Colonic mucosa (tissue), 4 donors: ENCODE measurements at places on chromosomes 3 and 15. TPM values are rescaled to one million over a fixed set of nuclear protein-coding genes. Genes with fewer than 3 reads are reported as not detected.

GRCh38 chr3:123816673-123817207 lies 67.4 kb downstream of the MYLK start:
- DNase-seq, result no peak

GRCh38 chr3:89002191-89002590 lies 105.2 kb upstream of the EPHA3 start:
- DNase-seq, result no peak

DNA sequence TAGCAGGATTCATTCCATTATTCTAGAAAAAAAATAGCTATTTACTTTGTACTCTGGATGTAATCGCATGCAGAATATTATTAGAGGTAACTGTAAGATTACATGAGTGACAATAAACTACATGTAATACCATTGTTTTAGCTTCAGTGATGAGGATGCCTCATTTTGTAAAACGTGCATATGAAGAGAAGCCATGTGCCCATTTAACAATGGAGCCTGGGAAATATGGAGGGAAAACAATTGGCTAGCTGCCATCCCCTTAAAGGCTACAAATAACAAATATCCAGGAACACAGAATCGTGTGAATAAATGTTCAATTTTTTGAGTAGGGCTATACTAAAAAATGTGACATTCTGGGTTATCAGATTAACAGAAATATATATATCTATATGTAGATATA lies 151.1 kb downstream of the SAMMSON start:
- no peak for DNase-seq

GRCh38 chr3:189394599-189395121 lies 222.9 kb downstream of the TPRG1 start:
- DNase-seq, result no peak

GRCh38 chr15:53106505-53107286 lies 316.6 kb upstream of the ONECUT1 start:
- no peak for DNase-seq

GRCh38 chr15:98698792-98699191 lies 50.5 kb downstream of the IGF1R start:
- no peak for DNase-seq

GRCh38 chr3:149352556-149352955 lies 19.1 kb upstream of the TM4SF18 start:
- DNase-seq, result peak; percentile 62

DNA sequence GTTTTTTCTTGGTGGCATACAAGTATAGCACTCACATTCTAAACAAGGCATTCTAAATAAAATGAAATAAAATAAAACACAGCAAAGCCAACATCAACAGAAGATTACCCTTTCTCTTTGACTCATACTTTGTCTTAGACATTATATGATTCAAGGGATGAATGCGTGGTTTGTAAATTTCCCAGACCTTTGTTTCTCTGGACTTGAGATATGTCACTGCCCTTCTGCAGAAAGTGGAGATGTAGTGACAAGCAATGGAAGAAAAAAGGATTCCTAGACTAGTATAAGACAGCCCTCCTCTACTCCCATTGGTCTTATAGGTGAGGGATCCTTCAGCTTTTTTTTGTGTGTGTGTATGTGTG lies 22.4 kb downstream of the NANOGP8 start:
- DNase-seq, result no peak

Gene GPR62
- not detected for total RNA-seq

Gene LXN
- total RNA-seq, result 22.6 TPM
